ENCODE measurements at places on chromosomes 12 and 14.

GRCh38 chr14:95307402-95308041 lies 12.2 kb downstream of the CLMN start:
- no peak overlapping the region for H3K4me3 ChIP-seq
- H3K27ac ChIP-seq, result no peak overlapping the region
- H3K36me3 ChIP-seq, result no peaks in the 10 kb centered on the region
- no peak for DNase-seq

GRCh38 chr12:84605983-84606382 lies 306.6 kb downstream of the SLC6A15 start:
- no peaks in the 10 kb centered on the region for H3K27me3 ChIP-seq
- no peak overlapping the region for H3K4me3 ChIP-seq
- no peaks in the 10 kb centered on the region for H3K36me3 ChIP-seq
- DNase-seq, result no peak

- no peaks in the 10 kb centered on the region for H3K36me3 ChIP-seq
- H3K4me1 ChIP-seq, result no peaks in the 10 kb centered on the region
- H3K4me3 ChIP-seq, result no peak overlapping the region
- H3K27me3 ChIP-seq, result no peaks in the 10 kb centered on the region
Observed at GRCh38 chr12:131448254-131448795, 262.6 kb upstream of the SFSWAP start.

GRCh38 chr14:58985786-58986185 lies 202.7 kb upstream of the DAAM1 start:
- no peak overlapping the region for H3K27ac ChIP-seq
- no peaks in the 10 kb centered on the region for H3K36me3 ChIP-seq
- H3K4me3 ChIP-seq, result no peak overlapping the region
- H3K27me3 ChIP-seq, result no peaks in the 10 kb centered on the region

DNA sequence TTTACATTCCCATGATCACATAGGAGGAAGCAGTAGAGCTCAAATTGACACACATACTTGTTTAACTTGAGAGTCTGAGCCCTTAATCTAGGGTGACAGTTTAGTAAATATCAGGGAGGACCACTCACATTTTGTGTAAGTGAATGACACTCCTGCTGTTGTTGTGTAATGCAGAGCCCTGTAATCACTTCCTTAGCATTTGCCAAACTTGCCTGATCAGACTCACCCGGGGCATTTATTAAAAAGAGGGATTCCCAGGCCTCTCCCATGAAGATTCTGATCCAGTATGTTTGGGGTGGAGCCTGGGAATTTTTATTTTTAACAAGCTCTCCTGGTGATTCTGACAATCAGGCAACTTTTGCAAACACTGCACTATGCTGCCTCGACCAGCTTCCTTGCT lies 119.6 kb downstream of the NUAK1 start:
- no peak overlapping the region for H3K4me3 ChIP-seq
- H3K36me3 ChIP-seq, result no peaks in the 10 kb centered on the region
- H3K27ac ChIP-seq, result no peak overlapping the region
- no peaks in the 10 kb centered on the region for H3K4me1 ChIP-seq
- DNase-seq, result no peak
- no peaks in the 10 kb centered on the region for H3K27me3 ChIP-seq

DNA sequence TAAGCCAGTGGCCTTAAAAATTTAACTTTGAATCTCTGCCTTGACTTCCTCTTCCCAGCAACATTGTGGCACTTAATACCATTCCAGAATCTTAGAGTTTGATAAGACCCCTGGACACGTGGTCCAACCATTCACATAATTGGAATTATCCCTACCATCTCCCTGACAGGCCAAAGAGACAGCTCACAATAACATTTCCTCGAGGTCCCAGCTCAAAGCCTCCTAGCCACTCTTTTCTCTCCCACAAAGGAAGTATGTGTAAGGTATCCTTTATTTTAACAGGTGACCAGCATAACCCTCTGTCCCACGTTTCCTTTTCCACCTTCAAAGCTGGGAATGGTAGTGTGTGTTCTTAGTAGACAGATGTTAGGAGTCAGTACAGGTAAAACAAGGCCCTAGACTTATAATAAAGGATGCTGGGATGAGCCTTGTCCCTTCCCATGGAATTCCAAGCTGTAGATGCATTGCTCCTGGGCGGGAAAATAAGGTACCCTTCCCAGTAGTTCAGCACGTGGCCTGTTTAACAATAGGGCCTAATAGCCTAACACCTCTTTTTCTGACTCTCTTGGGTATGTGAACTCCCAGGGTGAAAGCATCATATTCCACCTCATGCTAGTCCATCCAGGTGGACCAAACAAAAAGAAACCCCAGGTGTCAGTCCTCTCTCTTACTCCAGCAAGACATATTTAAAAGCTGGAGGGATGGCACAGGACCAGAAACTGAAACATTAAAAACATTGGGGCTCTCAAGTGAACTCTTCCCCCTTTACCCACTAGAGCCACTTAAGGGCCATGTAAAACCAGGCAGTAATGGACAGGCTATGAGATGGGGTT lies 37.5 kb upstream of the COL2A1 start:
- no peaks in the 10 kb centered on the region for H3K36me3 ChIP-seq
- no peak overlapping the region for H3K4me3 ChIP-seq
- H3K4me1 ChIP-seq, result peaks cover 19% of the 10 kb centered on the region
- H3K27me3 ChIP-seq, result no peaks in the 10 kb centered on the region
- H3K27ac ChIP-seq, result no peak overlapping the region

Measured in neural progenitor cell (in vitro differentiated cells).